ENCODE measurements at places on chromosomes 5 and 9.

DNA sequence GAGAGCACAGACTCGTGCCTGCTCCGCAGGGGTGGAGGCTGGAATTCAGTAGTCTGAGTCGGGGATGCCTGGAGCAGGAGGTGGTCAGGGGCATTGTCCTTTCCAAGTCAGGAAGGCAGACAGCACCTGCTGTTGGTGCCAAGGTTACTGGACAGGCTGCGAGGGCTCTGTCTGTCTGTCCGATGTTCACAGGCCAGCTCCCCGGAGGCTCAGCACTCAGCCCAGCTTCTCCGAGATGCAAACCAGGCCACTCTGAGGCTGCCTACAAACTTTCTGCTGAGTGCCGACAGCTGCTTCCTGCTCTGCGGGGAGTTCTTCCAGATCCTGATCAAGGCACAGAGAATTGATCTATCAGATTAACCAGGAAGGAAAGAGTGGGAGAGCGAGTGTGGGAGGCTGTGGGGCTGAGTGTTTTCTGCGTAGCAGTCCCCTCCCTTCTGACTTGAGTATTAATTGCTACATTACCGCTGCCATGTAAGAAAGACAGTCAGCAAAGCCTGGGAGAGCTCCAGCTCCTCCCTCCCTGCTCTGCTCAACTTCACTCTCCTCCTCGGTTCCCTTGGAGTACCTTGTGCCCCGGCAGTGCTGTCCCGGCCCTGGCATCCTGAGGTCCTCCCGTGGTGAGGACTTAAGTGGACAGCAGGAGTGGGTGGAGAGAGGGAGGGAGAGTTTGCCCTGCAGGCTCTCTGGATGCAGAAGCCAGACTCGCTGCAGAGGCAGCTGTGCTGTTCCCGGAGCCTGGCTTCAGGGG, 36.0 kb downstream of the KCNMB1 start:
- no peaks in the 10 kb centered on the region for H3K36me3 ChIP-seq
- no peak overlapping the region for H3K27ac ChIP-seq
- ATAC-seq = no peak
- H3K4me3 ChIP-seq = no peak overlapping the region
- peaks cover 26% of the 10 kb centered on the region for H3K27me3 ChIP-seq
- no peaks in the 10 kb centered on the region for H3K4me1 ChIP-seq

GRCh38 chr9:75432386-75432785, 344.1 kb downstream of the OSTF1 start:
- H3K4me3 ChIP-seq = no peak overlapping the region
- H3K27me3 ChIP-seq = no peaks in the 10 kb centered on the region
- H3K27ac ChIP-seq = no peak overlapping the region
- ATAC-seq = no peak
- H3K4me1 ChIP-seq = no peaks in the 10 kb centered on the region
- H3K36me3 ChIP-seq = no peaks in the 10 kb centered on the region

GRCh38 chr5:75510417-75510835, 1.0 kb downstream of the CERT1 start:
- ATAC-seq = no peak
- H3K27ac ChIP-seq = peak overlapping the region; percentile 83
- H3K27me3 ChIP-seq = no peaks in the 10 kb centered on the region
- peak overlapping the region; percentile 93 for H3K4me3 ChIP-seq
- peaks cover 34% of the 10 kb centered on the region for H3K36me3 ChIP-seq

- H3K27me3 ChIP-seq = peaks cover 6% of the 10 kb centered on the region
- ATAC-seq = no peak
- no peak overlapping the region for H3K27ac ChIP-seq
- no peaks in the 10 kb centered on the region for H3K4me1 ChIP-seq
- no peaks in the 10 kb centered on the region for H3K36me3 ChIP-seq
These were observed 76.6 kb upstream of the PAM start for GRCh38 chr5:102678267-102679058.

- no peak overlapping the region for H3K27ac ChIP-seq
- no peak for ATAC-seq
- no peaks in the 10 kb centered on the region for H3K36me3 ChIP-seq
- peaks cover 29% of the 10 kb centered on the region for H3K27me3 ChIP-seq
These were observed 277.9 kb downstream of the GAS1 start for GRCh38 chr9:86669422-86669821.

DNA sequence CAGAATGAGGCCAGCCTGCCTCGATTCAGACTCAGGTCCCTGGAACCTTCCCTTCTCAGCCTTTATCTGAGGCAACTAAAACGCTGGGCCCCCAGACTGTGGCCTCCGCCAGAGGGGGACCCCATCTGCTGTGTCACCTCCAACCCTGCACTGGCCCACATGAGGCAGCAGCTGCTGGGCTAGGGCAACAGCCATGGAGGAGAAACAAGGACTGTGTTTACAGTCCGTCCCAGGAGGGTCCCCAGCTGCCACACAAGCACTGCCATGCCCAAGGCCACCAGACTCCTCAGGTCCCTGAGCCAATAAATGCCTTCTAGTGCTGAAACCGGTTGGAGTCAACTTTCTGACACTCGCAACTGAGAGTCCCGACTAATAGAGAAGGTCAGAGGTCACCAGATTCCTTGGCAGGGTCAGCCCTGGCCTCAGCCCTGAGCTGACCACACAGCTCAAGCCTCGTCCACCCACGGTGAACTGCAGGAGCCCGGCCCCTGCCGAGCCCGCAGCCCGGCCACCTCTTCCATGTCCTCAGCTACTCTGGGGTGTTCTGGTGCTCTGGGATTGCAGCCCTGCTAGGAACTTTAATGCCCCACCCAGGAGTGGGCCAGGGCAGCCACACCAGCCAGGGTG, 77.0 kb downstream of the ZNF354C start:
- H3K27me3 ChIP-seq = no peaks in the 10 kb centered on the region
- H3K4me1 ChIP-seq = no peaks in the 10 kb centered on the region
- ATAC-seq = no peak
- H3K36me3 ChIP-seq = no peaks in the 10 kb centered on the region
- no peak overlapping the region for H3K4me3 ChIP-seq
- H3K27ac ChIP-seq = no peak overlapping the region

- no peak overlapping the region for H3K4me3 ChIP-seq
- ATAC-seq = no peak
- no peak overlapping the region for H3K27ac ChIP-seq
- H3K36me3 ChIP-seq = no peaks in the 10 kb centered on the region
These were observed 25.9 kb upstream of the BOD1 start for GRCh38 chr5:173642191-173642816.

GRCh38 chr5:149362541-149362940, 4.7 kb downstream of the PCYOX1L start:
- H3K27ac ChIP-seq = peak overlapping the region; percentile 36
- H3K4me3 ChIP-seq = no peak overlapping the region
- ATAC-seq = no peak
- no peaks in the 10 kb centered on the region for H3K36me3 ChIP-seq

- peak overlapping the region; percentile 88 for H3K27ac ChIP-seq
- no peaks in the 10 kb centered on the region for H3K27me3 ChIP-seq
- ATAC-seq = peak; percentile 90
- H3K4me1 ChIP-seq = peaks cover 20% of the 10 kb centered on the region
- peaks cover 67% of the 10 kb centered on the region for H3K36me3 ChIP-seq
These were observed 29.6 kb downstream of the SAR1B start for GRCh38 chr5:134603059-134603458.

DNA sequence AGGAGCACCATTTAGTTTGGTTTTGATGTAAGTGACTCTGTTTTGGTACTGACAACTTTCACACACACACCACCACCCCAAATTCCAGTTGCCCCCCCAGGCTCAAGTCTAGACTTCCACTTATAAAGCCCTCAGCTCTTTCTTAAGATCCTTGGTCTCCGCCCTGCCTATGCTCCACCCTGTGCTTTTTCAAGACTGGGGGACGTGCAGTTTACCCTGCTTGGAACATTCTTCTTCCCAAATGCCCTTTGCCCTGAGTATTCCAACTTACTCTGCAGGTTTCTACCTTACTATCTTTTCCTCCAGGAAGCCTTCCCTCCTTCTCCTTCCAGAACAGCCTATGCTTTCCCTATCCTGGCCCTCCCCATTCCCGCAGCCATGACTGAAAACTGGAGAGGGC, 1.5 kb upstream of the TRIM14 start:
- H3K27ac ChIP-seq = peak overlapping the region; percentile 98
- H3K4me1 ChIP-seq = peaks cover 27% of the 10 kb centered on the region
- H3K4me3 ChIP-seq = peak overlapping the region; percentile 98

DNA sequence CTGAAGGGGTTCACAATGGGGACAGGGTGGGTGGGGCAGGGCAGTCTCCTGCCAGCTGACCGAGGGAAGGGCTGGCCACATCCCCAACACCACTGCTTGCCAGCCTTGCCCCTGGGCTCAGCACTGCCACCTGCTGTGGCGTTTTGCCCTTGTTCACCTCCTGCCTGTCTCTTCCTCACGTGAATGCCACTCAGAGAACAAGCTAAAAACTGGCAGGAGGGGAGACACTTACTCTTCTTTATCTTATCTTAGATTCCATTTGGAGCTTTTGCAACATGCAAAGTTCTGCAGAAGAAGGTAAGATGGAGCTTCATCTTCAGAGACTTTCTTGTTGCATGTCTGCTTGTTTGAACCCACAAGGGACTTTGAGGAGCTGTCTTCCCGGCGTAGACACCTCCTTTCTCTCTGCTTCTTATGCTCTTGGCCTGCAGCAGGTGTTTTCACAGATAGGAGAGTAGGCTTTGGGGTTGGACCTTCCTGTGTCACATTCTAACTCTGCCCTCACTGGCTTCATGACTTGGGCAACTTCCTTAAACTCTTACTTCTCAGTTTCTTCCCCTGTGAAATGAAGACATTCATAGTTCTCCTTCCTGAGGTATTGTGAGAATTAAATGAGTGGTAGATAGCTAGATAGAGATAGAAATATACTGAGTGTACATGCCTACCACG, 4.1 kb downstream of the LRSAM1 start:
- ATAC-seq = no peak
- H3K4me3 ChIP-seq = no peak overlapping the region
- peaks cover 70% of the 10 kb centered on the region for H3K36me3 ChIP-seq
- H3K4me1 ChIP-seq = no peaks in the 10 kb centered on the region
- H3K27me3 ChIP-seq = no peaks in the 10 kb centered on the region

- no peaks in the 10 kb centered on the region for H3K27me3 ChIP-seq
- peaks cover 15% of the 10 kb centered on the region for H3K4me1 ChIP-seq
- H3K36me3 ChIP-seq = no peaks in the 10 kb centered on the region
- no peak overlapping the region for H3K27ac ChIP-seq
- no peak for ATAC-seq
These were observed 164.5 kb downstream of the MED27 start for GRCh38 chr9:131915181-131915580.

GRCh38 chr5:172887692-172888091, 53.6 kb downstream of the ERGIC1 start:
- H3K4me1 ChIP-seq = peaks cover 1% of the 10 kb centered on the region
- H3K36me3 ChIP-seq = peaks cover 23% of the 10 kb centered on the region
- no peak for ATAC-seq
- peak overlapping the region; percentile 46 for H3K27ac ChIP-seq

GRCh38 chr9:123372766-123373446, 16.9 kb downstream of the CRB2 start:
- H3K4me3 ChIP-seq = no peak overlapping the region
- ATAC-seq = no peak
- H3K4me1 ChIP-seq = peaks cover 4% of the 10 kb centered on the region
- peaks cover 27% of the 10 kb centered on the region for H3K27me3 ChIP-seq

- H3K27me3 ChIP-seq = no peaks in the 10 kb centered on the region
- no peaks in the 10 kb centered on the region for H3K4me1 ChIP-seq
- H3K4me3 ChIP-seq = no peak overlapping the region
- no peaks in the 10 kb centered on the region for H3K36me3 ChIP-seq
These were observed 25.8 kb upstream of the TRIM32 start for GRCh38 chr9:116661037-116661954.

- H3K4me1 ChIP-seq = no peaks in the 10 kb centered on the region
- peaks cover 8% of the 10 kb centered on the region for H3K27me3 ChIP-seq
- H3K36me3 ChIP-seq = no peaks in the 10 kb centered on the region
- no peak for ATAC-seq
These were observed 608.6 kb downstream of the SLCO4C1 start for GRCh38 chr5:101687349-101687985.

- no peak overlapping the region for H3K27ac ChIP-seq
- no peak for ATAC-seq
- no peak overlapping the region for H3K4me3 ChIP-seq
- H3K36me3 ChIP-seq = no peaks in the 10 kb centered on the region
- peaks cover 21% of the 10 kb centered on the region for H3K4me1 ChIP-seq
- no peaks in the 10 kb centered on the region for H3K27me3 ChIP-seq
These were observed 132.0 kb downstream of the PIK3R1 start for GRCh38 chr5:68347536-68347935.

DNA sequence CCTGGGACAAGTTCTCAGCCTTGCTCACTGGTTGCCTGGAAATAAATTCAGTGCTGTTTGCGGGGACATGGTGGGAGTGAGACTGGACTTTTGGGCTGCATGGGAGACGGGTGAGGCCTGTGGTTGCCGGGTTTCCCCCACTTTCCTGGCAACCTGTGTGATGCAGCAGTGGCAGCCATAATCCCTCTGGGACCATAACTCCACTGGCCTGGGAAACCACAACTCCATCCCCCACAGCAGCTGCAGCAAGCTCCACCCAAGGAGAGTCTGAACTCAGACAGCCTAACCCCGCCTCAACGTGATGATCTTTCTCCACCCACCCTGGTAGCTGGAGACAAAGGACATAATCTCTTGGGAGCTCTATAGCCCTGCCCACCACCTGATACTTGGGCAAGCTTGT, 349.9 kb downstream of the PIK3R1 start:
- ATAC-seq = no peak
- H3K36me3 ChIP-seq = no peaks in the 10 kb centered on the region
- peaks cover 7% of the 10 kb centered on the region for H3K27me3 ChIP-seq
- H3K4me1 ChIP-seq = no peaks in the 10 kb centered on the region
- no peak overlapping the region for H3K27ac ChIP-seq

GRCh38 chr9:116697362-116697761, 10.3 kb downstream of the TRIM32 start:
- no peak overlapping the region for H3K27ac ChIP-seq
- H3K36me3 ChIP-seq = peaks cover 64% of the 10 kb centered on the region
- no peaks in the 10 kb centered on the region for H3K27me3 ChIP-seq

GRCh38 chr9:77770340-77770739, 122.2 kb upstream of the GNA14 start:
- H3K27me3 ChIP-seq = no peaks in the 10 kb centered on the region
- no peak for ATAC-seq
- H3K4me1 ChIP-seq = peaks cover 4% of the 10 kb centered on the region
- no peak overlapping the region for H3K27ac ChIP-seq
- H3K4me3 ChIP-seq = no peak overlapping the region

- H3K27me3 ChIP-seq = peaks cover 44% of the 10 kb centered on the region
- no peak overlapping the region for H3K27ac ChIP-seq
- no peaks in the 10 kb centered on the region for H3K36me3 ChIP-seq
- H3K4me3 ChIP-seq = no peak overlapping the region
- no peak for ATAC-seq
These were observed 7.8 kb downstream of the PLEKHG4B start for GRCh38 chr5:99815-100214.

- no peaks in the 10 kb centered on the region for H3K36me3 ChIP-seq
- peaks cover 39% of the 10 kb centered on the region for H3K27me3 ChIP-seq
- no peak overlapping the region for H3K4me3 ChIP-seq
- H3K27ac ChIP-seq = no peak overlapping the region
These were observed 18.3 kb upstream of the KCNIP1 start for GRCh38 chr5:170485616-170485911.

GRCh38 chr5:66440202-66440680, 156.0 kb upstream of the MAST4 start:
- H3K36me3 ChIP-seq = no peaks in the 10 kb centered on the region
- H3K27me3 ChIP-seq = peaks cover 3% of the 10 kb centered on the region
- no peak overlapping the region for H3K27ac ChIP-seq
- ATAC-seq = peak; percentile 96
- no peak overlapping the region for H3K4me3 ChIP-seq

- H3K36me3 ChIP-seq = no peaks in the 10 kb centered on the region
- ATAC-seq = no peak
- peaks cover 3% of the 10 kb centered on the region for H3K27me3 ChIP-seq
- peaks cover 3% of the 10 kb centered on the region for H3K4me1 ChIP-seq
These were observed 1.4 kb downstream of the MARCHF3 start for GRCh38 chr5:127028822-127029457.

Measured in activated T-helper 17 cell treated with anti-CD3 and anti-CD28 coated beads, Interleukin-2, amount 50 U/mL, for 72 hours (primary cell).